ENCODE measurements at places on chromosomes 2 and 18. TPM values are rescaled to one million over a fixed set of nuclear protein-coding genes. Genes with fewer than 3 reads are reported as not detected.

Gene STPG4
- total RNA-seq = not detected

Gene KIAA2012
- total RNA-seq = not detected

Gene GRP
- not detected for total RNA-seq

Gene MC5R
- not detected for total RNA-seq

Gene SLC19A3
- 3.7 TPM for total RNA-seq

Gene SPC25
- 1.1 TPM for total RNA-seq

Gene IL1RN
- 8.6 TPM for total RNA-seq

Gene MARCHF7
- 81.2 TPM for total RNA-seq

Gene WIPF1
- total RNA-seq = 50.4 TPM

Gene SERPINB13
- total RNA-seq = not detected

Gene SP9
- not detected for total RNA-seq

Gene IL1R2
- total RNA-seq = 18.3 TPM

Gene EGR4
- not detected for total RNA-seq

Gene CNTNAP5
- not detected for total RNA-seq

Gene DUSP19
- total RNA-seq = 14.1 TPM

Gene NEUROD1
- total RNA-seq = not detected

Gene ARPC2
- 469 TPM for total RNA-seq

Gene KYNU
- total RNA-seq = 14.3 TPM

Gene SCN3A
- 8.3 TPM for total RNA-seq

Gene ANKRD30BL
- total RNA-seq = not detected

Gene KIF5C
- total RNA-seq = 7.3 TPM

Gene EEF1B2
- total RNA-seq = 215 TPM

Gene AOX1
- total RNA-seq = 69.9 TPM

Gene GATA6
- 92.7 TPM for total RNA-seq

Gene DCC
- not detected for total RNA-seq

Gene ALPI
- not detected for total RNA-seq

Gene RESP18
- total RNA-seq = not detected

Data from thoracic aorta (tissue), 2 donors.